ENCODE measurements at places on chromosomes 13 and 19. TPM values are rescaled to one million over a fixed set of nuclear protein-coding genes. Genes with fewer than 3 reads are reported as not detected.
A peak's percentile ranks its signal among the peaks of the same experiment; 100 is the strongest.

- DNase-seq, result peak; percentile 92
Observed at GRCh38 chr13:114281351-114282040, at the start of gene UPF3A. TSS of gene UPF3A (plus strand) at chr13:114281601. CDS start at chr13:114281640, 39 bp downstream.

The BTBD2 gene
- total RNA-seq, result 62.0 TPM

DNA sequence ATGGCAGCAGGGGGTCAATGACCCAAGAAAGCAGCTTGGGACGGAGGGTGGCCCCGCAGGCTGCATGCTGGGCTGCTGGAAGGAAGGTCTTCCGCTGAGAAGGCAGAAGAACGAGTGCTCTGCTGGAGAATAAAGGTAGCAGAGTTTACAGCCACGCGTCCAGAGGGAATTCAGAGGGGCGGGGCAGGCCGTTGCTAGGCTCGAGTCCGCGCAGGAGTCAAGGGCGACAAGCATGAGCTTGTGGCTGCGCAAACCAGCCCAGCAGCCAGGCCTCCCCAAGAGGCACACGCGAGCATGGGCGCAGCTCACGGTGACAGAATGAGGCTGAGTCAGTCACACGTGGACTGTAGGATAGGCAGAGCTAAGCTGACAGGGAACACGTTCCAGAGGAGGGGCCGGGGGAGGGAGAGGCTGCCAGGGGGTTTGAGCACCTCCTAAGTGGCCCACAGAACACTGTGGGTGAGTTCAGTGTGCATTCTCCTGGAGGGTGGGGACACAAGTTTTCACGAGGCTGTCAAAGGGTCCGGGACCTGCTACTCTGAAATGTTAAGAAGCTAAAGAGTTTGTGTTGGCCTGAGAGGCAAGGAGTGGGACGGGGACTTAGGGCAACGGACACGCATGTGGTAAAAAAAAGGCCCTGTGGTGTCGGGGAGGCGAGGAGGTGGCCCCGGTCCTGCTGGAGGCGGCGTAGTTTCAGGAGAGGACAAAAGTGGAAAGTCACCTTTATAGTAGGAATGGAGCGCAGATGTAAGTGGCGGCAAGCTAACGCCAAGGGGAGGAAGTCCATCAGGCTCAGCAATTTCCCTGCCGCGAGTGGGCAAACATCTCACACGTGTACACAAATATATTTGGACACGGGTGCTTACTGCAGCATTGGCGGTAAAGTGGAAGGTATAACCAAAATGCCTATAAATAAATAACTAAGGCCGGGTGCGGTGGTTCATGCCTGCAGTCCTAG lies 17.7 kb downstream of the RFX2 start:
- peak; percentile 93 for DNase-seq

DNA sequence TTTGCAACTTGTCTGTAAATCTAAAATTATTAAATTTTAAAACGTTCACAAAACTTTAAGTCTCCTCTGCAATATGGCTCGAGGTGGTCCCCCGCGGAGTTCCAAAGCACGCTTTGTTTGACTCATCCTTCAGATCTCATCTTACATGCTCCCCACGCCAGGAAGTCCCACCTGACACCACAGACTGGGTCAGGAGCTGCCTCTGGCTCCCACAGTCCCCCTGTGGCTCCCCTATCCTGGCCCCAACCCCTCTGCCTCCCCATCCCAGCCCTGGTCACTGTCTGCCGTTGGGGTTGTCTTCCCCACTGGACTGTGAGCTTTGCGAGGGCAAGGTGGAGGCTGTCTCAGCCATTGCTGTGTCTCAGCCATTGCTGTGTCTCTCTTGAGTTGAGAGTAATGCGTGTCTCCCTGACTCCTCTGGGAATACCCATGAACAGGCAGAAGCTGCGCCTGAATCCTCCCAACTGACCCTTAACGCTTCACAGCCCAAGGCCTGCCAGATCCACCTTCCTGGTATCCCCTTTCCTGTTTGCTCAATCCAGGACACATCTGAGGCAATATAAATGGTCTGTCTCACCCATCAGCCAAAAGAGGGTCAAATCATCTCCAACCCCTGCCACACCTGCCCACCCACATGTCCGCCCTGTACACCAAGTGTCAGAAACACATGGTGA lies 15.9 kb downstream of the DYRK1B start:
- DNase-seq, result no peak

DNA sequence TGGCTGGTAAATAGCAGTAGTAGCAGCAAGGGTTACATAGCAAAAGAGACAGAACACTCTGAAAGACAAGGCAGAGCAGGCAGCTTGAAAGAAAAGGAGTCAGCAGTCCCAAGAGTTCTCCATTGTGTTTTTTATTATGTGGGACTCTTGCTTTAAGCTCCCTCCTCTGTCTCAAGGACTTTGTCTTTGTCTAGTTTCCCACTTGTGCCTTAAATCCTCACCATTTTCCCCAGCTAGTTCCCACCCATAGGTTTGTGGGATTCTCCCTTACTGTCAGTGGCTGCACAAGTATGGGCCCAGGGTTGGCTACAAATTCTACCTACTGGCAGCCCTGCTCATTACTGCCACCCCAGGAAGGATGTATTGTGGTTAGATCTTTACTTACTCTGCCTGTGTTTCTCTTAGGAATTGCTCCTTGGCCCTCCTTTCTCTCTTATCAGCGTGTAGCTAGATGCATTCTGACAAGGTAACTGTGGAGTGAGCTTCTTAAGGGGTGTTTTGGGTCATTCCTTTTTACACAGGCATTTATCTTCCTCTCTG lies 413.4 kb upstream of the PCDH9 start:
- no peak for DNase-seq

The CPB2 gene
- total RNA-seq, result 33.5 TPM

DNA sequence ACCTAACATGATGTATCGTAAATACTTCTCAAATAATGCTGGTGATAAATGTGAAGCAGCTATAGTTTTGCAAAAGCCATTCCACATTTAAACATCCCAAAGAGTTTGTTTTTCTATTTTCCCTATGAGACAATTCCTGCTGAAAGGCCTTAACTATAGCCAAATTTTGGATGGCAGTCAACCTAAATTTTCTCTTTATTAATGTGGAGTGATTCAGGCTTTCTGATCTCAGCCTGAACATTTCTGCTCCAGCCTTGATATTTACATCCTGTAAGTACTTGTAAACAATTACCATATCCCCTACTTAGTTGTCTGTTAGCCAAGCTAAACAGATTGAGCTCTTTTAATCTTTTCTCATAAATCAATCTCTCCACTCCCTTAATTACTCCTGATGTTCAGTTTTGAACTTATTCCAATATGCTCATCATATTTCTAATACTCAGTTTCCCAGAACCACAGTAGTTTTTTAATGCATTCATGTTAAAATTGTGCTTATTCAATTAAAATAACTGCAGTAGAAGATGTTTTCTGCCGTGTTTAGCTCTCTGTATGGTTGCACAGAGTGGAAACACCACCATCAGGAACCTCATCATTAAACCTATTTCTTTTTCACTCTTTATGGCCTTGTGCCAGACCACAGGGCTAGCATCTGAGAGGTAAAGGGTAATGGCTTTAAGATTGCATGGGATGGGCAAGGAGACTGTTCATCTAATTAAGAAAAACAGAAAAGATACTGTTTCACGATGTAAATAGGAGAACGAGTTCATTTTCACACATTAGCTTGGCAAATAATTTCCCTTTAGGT lies 1235.2 kb upstream of the SLC10A2 start:
- no peak for DNase-seq

DNA sequence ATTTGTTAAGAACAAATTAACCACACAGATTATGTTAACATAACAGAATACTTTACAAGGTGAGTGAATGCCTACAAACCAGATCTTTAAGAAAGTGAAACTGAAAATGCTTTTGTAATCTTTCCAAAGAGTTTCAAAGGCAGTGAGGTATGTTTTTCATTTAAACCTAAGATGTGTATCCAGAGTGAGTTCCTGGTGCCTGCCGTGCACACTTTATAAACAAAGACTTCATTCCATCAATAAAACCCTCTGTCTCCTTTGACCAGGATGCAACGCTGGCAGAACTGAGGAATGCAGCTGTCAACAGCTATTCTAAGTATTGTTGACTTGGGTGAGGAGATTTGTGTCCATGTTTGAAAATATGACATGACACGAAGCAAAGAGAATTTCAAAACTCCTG lies 344.6 kb downstream of the DNAJC15 start:
- no peak for DNase-seq

DNA sequence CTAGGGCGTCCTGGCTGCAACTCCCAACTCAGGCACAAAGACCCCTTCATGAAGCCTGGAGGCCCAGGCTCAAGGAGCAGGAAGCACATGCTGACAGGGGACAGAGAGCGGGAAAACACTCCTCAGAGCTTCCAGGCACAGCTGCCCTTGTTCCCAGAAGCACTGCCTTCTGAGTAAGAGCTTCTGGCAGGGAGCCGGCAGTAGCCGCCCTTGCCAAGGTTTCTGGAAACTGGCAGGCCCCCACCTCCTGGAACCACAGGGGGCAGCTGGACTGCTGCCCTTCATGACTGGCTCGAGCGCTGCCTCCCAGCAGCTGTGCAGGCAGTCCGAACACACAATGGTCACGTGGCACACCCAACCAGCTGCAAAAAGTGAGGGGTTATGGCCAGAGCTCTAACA lies 33.6 kb upstream of the EPHX3 start:
- DNase-seq, result peak; percentile 79

GRCh38 chr13:21402586-21403307 lies 56.4 kb downstream of the ZDHHC20 start:
- DNase-seq, result no peak

- no peak for DNase-seq
Observed at GRCh38 chr19:45924891-45925447, 10.4 kb upstream of the NANOS2 start.

GRCh38 chr13:110346661-110347067 lies 39.6 kb downstream of the COL4A2 start:
- no peak for DNase-seq

The NPAS1 gene
- total RNA-seq, result 1.8 TPM

The ODAD3 gene
- 4.3 TPM for total RNA-seq

The IZUMO2 gene
- not detected for total RNA-seq

- DNase-seq, result no peak
Observed at GRCh38 chr19:56837004-56837403, 3.5 kb downstream of the PEG3 start.

The IRGC gene
- not detected for total RNA-seq

DNA sequence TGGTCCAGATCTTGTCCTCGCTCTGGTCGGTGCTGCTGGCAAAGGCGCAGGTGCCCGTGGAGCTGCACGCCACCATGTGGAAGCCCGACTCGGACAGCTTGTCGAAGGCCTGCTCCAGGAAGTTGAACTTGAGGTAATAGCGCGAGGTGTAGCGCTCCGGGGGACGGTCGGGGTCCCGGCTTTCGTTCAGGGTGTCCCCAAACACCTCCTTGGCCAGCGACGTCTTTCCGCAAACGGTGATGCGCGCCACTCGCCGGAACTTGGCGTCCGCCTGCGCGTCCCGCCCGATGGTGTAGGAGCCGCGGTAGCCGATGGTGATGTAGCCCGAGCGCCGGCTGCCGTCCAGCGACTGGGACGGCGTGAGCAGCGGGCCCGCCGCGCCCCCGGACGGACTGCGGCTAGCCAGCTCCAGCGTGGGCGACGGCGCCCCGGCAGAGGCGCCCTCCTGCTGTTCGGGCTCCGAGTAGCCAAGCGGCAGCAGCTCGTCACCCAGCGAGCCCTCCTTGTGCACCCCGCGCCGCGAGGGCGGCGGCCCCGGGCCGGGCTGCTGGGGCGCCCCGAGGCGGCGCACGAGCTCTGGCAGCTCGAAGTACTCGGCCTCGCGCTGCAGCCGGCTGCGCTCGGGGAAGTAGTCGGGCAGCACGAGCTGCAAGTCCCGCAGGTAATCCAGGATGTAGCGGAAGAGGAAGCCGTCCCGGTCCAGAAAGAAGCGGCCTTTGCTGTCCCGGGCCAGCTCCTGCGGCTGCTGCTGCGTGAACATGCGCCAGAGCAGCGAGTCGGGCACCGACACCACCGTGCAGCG lies 801 bp downstream of the KCTD12 start:
- DNase-seq, result peak; percentile 83
